Mucosa of descending colon (tissue), 3 donors: ENCODE measurements at places on chromosomes 6 and 20. TPM values are rescaled to one million over a fixed set of nuclear protein-coding genes. Genes with fewer than 3 reads are reported as not detected.

FRK gene
- total RNA-seq, result 23.2 TPM

PBOV1 gene
- not detected for total RNA-seq

SOD2 gene
- total RNA-seq, result 462 TPM

IPCEF1 gene
- 1.8 TPM for total RNA-seq

GPANK1 gene
- total RNA-seq, result 13.4 TPM

DYNLRB1 gene
- 137 TPM for total RNA-seq

NR2E1 gene
- not detected for total RNA-seq

UBE2C gene
- 8.7 TPM for total RNA-seq

SDC4 gene
- total RNA-seq, result 145 TPM

CENPW gene
- 9.8 TPM for total RNA-seq

C20orf141 gene
- total RNA-seq, result not detected

ETV7 gene
- total RNA-seq, result 2.6 TPM

MUC22 gene
- total RNA-seq, result not detected

IDH3B gene
- 112 TPM for total RNA-seq

PRICKLE4 gene
- 6.1 TPM for total RNA-seq

- DNase-seq, result no peak
Measured at GRCh38 chr6:141437685-141438084, 695.0 kb upstream of the GJE1 start.

DNA sequence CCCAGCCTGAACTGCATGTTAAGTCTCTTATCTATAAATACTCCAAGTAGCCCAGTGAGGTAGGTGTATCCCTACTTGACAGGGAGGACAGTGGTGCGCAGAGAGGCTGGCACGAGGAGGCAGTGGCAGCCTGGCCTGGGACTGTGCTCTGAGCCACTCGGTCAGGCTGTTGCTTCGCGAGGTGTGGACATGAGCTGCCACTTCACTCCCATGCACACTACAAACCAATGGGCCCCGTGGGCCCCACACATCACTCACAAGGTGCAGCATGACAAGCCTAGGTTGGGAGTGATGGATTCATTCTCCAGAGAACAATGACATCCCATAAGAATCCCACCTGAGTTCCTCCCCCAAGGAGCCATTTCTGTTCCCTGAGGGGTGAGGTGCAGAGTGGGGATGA is 54.9 kb downstream of the TMEM242 start:
- no peak for DNase-seq

DNA sequence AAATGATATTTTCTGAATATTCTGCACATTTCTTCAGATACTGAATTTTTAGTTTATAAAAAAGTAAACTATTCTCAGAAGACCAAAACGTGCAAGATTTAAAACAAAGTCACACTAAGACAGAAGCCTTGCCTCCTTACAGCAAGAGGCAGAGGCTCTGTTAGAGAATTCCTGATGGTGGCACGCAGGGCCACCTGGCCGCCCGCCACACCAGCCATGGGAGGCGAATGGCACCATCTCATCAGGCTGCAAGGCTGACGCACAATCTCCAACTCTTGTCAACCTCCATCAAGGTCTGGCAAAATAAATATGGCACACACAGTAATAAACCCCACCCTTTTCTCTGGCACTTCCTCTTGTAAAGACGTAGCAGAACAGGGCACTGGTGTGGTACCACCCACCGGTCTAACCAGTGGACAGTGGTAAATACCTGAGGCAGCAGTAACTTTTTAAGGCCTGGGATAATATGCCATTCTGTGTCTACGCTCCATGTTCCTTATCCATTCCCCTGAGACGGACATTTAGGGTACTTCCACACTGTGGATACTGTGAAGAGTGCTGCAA is 111.4 kb downstream of the WDR27 start:
- no peak for DNase-seq

DNA sequence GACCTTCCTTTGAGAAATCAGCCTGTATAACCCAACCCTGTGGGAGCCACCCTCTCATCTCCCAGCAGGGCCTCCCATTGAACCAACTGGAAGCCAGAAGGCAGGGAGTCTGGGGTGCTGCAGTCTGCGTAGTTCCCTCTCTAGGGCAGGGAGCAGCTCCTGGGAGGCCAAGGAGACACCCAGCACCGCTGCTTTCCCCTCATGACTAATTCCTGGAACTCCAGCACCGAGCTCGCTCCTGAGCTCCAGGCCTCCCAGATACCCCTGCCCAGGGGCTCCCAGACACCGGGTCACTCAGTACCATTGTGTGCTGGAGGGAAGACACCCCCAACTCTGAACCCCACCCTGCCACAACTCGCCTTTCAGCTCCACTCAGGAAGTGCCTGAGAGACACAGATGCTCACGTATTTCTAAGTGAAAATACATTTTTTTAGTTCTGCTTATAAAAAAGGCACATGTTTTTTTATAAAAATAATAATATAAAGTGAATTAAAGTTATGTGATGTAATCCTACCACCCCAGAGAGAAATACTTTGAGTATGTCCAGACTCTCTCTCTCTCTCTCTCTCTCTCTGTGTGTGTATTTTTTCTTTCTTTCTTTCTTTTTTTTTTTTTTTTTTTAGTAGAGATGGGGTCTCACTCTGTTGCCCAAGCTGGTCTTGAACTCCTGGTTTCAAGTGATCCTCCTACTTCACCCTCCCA is 17.5 kb downstream of the PIM1 start:
- no peak for DNase-seq

DNA sequence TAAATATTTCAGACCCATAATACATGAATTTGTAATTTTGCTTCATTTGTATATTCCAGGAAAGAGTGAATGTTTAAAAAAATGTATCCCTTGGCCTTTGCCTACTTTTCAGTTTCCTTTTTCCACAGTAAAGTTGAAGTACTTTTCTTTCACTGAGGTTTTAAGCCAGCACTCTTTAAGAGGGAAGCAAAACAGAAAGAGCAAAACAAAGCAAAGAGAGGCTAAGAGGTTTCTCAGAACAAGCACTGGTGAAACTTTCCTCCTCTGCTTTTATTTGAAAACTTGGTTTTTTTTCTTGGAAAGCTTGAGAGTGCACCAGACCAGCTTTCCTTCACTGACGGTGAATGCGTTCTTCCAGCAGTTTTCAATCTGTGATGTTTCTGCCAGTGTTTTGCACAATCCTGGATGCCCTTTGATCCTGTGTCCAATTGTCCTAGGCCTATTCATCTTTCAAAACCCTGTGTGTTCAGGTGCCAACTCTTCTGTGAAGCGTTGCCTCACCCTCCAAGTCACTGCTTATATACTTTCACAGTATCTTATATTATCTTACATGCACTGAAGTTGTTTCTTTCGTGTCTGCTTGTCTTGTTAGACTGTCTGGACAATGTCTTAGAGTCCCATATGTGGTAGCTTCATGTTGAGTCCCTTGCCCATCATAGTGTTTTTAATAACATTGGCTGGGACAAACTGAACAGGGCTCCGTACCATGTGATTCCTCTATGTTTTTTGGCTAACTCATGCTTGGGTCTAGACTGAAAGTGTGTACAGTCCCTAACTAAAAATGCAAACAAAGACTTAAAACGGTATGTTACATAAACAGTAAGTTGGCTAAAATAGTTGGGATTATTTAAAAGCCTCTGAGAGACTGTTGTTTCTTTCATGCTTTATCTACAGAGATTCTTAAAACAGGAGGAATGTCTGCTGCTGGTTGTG is 1.9 kb downstream of the RNF217 start:
- peak; percentile 50 for DNase-seq

DNA sequence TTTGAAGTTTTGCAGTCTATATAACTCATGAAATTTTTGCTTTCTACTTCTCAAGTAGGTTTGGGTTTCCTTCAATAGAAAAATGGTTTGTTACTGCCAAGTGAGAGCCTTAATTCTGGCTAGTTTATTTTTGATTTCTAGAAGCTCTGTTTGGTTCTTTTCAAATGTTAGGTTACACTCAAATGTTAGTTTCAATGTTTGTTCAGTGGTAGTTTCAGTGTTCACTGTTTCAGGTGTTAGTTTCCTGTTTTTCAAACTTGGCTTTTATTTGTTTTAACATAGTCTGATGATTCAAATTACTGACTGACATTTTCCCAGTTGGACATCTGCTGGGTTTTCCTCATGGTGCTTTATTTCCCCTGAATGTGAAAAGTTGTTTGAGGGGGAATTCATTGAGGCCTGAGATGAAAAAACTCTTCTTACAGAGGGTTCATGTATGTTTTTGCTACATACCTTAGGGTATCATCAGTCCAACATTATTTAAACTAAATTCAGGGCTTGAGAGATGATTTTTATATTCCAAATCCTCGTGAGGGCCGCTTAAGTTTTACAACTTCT is 189.0 kb downstream of the JARID2 start:
- no peak for DNase-seq

- no peak for DNase-seq
Measured at GRCh38 chr6:166592821-166593220, 6.3 kb upstream of the RAMACL start.

GRCh38 chr6:37595859-37596258 is 96.2 kb upstream of the CCDC167 start:
- no peak for DNase-seq

GRCh38 chr6:10355115-10355702 is 59.7 kb downstream of the TFAP2A start:
- DNase-seq, result no peak

- peak; percentile 79 for DNase-seq
Measured at GRCh38 chr6:149723771-149724417, 6.0 kb upstream of the LATS1 start.

DNA sequence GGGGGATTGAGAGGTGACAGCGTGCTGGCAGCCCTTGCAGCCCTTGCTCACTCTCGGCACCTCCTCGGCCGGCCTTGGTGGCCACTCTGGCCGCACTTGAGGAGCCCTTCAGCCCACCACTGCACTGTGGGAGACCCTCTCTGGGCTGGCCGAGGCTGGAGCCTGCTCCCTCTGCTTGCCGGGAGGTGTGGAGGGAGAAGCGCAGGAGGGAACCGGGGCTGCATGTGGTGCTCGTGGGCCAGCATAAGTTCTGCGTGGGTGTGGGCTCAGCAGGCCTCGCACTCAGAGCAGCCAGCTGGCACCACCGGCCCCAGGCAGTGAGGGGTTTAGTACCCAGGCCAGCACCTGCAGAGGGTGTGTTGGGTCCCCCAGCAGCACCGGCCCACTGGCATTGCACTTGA is 912.2 kb upstream of the ADGRB3 start:
- DNase-seq, result peak; percentile 38

GRCh38 chr6:5012519-5012918 is 8.7 kb upstream of the RPP40 start:
- DNase-seq, result no peak

GRCh38 chr20:58669287-58670006 is 18.4 kb downstream of the STX16 start:
- DNase-seq, result no peak

GRCh38 chr6:134245041-134245440 is 72.9 kb downstream of the SGK1 start:
- DNase-seq, result no peak

DNA sequence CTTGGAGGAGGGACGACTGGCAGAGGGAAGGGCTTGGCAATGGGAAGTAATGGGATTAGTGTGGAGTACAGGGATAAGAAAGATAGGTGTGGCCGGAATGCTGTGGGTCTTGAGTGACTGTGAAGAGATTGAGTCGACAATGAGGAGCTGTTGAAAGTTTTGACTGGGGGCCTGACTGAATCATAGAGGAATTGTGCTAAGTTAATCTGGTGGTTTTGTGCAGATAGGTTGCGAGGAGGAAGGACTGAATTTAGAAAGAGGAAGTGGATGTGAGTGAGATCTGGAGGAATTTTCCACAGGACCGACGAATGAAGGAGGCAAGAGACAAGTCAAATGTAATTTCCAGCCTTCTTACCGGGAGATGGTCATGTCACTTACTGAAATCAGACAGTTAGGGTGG is 143.9 kb upstream of the RALGAPA2 start:
- DNase-seq, result no peak

DNA sequence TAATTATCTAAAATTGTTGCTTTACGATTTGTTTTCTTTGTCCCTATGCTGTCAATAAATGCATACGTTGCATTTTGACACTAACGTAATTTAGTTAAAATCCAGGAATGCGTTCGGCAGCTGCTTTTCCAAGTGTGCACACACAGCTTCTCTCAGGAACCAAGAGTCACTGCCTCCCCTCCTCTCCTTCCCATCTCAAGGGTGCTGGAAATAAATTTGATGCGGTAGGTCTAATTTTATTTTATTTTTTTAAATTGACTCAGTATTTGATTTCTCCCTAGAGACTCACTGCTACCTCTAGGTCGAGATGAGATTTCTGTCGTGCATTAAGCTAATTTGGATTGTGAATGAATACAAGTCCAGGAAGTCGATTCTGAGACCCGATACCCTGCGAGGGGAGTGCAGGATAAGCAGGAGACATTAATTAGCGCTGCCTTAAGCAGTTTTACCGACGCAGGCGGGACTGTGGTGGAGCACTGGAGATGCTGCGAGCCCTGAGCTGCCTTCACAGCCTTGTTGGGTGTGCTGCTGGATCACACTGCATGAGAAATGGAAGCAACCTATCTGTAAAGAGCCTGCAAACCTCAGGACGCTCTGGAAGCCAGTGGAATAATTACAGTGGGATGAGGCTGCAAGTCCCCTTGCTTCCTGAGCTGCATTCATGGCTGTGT is 381.2 kb downstream of the C6orf118 start:
- no peak for DNase-seq

DNA sequence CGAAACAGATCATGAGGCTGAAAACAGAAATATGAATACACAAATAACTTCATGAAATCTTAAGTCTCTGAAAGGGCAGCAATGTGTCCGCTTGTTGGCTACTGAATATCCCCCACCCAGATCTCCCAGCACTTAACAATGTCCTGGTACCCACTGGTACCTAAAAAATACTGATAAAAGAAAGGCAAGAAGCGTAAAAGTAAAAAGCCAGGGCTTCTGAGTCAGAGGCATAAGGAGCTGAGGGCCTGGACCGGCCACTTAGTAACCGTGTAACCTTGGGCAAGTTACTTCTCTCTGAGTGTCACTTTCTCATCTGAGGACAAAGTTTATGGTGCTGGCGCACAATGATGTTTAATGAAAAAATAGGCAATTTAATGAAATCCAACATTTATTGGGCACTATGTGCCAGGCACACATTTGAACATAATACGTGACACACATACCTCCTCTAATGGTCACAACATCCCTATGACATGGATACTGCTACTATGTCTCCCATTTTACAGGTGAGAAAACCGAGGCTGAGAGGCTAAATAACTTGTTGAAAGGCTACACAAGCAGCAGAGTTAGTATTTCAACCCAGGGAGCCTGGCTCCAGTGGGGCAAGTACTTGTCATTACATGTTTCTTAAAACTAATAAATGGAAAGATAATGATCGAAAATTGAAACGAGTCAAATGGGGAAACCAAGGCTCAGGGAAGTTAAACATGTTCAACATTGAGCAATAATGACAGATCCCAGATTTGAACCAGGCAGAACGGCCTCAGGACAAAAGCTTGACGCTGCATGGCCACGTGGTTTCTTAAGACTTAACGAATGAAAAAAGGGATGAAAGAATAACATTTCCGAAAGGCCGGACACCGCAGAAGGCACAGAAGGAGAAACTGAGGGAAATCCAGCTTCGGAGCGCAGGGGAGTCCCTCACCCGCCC is 828 bp downstream of the TP53RK start:
- DNase-seq, result no peak
